ENCODE measurements at places on chromosomes 3 and 15. TPM values are rescaled to one million over a fixed set of nuclear protein-coding genes. Genes with fewer than 3 reads are reported as not detected.

NKIRAS1 gene
- total RNA-seq: 17.2 TPM

ADAMTS17 gene
- total RNA-seq: 1.4 TPM

PRTG gene
- total RNA-seq: 19.0 TPM

PLCH1 gene
- total RNA-seq: 2.8 TPM

SLC15A2 gene
- total RNA-seq: 4.7 TPM

SAXO2 gene
- total RNA-seq: under 0.01 TPM

TERC gene
- 16.7 TPM for total RNA-seq

PAQR5 gene
- 8.9 TPM for total RNA-seq

SENP7 gene
- 11.1 TPM for total RNA-seq

GOLGA8S gene
- 0.10 TPM for total RNA-seq

SCN11A gene
- total RNA-seq: under 0.01 TPM

C2CD4A gene
- total RNA-seq: under 0.01 TPM

TMC3 gene
- total RNA-seq: not detected

HESX1 gene
- not detected for total RNA-seq

Data from renal cortical epithelial cell (primary cell).